Neural progenitor cell (in vitro differentiated cells): ENCODE measurements at places on chromosomes 12 and 14. TPM values are rescaled to one million over a fixed set of nuclear protein-coding genes. Genes with fewer than 3 reads are reported as not detected.
A peak's percentile ranks its signal among the peaks of the same experiment; 100 is the strongest.

- DNase-seq, result no peak
Measured at GRCh38 chr14:35051796-35052195, 5.7 kb downstream of the FAM177A1 start.

The TOMM20L gene
- total RNA-seq, result not detected in 2 replicates

GRCh38 chr12:39112064-39112463 lies 206.7 kb upstream of the CPNE8 start:
- no peak for DNase-seq

DNA sequence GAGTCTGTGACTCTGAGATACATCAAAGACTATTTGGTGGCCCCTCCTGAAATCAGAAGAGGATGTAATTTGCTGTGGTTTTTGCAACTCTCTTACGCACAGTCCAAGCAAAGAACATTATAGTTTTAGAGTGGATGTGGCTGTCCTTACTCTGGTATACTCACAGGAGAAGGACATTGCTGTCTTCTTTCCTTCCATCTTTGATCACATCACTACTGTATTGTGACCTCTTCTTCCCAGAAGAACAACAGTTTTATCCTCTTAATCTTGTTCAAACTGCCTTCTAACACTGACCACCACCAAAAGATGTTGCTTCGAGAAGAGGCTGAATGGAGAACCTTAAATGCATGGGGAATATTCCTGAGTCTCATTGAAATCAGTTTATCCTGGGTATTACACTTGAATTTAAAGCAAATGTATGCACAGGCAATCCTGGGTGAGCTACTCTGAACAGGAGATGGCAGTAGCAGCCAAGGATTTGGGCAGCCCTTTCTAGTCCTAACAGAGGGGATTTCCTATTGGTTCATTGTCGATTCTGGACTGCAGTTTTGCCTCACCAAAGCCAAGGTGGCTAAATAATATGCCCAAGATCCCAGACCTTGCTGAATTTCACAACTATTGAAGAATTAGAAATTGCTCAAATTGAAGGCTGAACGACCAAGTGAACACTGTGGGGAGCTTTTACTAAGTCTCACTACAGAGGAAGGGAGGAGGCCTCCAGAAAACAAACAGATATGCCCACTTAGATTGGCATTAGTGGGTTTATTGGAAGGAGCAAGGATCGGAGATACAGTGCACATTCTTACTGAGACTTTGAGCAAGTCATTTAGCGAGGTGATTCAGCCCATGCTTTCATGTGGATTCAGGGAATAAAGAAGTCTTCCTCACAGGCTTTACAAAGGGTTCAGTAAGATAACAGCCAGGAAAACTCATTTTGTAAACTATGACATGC lies 282.8 kb downstream of the PAWR start:
- DNase-seq, result peak; percentile 72

GRCh38 chr12:49944046-49944445 lies 6.5 kb upstream of the AQP2 start:
- DNase-seq, result no peak

GRCh38 chr12:115763982-115764621 lies 513.4 kb downstream of the MED13L start:
- DNase-seq, result no peak

GRCh38 chr12:98370976-98371375 lies 144.4 kb upstream of the TMPO start:
- no peak for DNase-seq

The TAS2R42 gene
- not detected in 2 replicates for total RNA-seq

GRCh38 chr12:53171725-53172329 lies 8.7 kb upstream of the ZNF740 start:
- DNase-seq, result no peak

DNA sequence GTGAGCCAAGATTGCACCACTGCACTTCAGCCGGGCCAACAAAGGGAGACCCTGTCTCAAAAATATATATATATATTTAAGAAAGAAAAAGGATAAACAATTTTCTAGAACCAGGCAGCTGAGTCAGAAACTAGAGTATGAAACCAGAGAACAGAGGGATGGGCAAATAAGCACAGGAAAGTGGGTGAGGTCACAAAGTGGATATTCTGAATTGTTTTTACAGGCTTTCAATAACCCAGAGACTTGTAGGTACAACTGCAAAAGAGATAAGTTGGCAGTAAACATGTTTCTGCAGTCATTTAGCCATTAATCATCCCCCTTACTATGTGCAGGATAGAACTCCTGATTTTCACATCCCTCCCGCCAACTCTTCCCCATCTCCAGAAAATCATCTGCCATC lies 94.2 kb downstream of the BTG1 start:
- DNase-seq, result no peak

- DNase-seq, result no peak
Measured at GRCh38 chr12:123468786-123469185, 10.8 kb downstream of the SNRNP35 start.
